Activated gamma-delta T cell treated with Interleukin-2 at 50 U/mL for 16 hours (primary cell): ENCODE measurements at places on chromosomes 6 and 20.

DNA sequence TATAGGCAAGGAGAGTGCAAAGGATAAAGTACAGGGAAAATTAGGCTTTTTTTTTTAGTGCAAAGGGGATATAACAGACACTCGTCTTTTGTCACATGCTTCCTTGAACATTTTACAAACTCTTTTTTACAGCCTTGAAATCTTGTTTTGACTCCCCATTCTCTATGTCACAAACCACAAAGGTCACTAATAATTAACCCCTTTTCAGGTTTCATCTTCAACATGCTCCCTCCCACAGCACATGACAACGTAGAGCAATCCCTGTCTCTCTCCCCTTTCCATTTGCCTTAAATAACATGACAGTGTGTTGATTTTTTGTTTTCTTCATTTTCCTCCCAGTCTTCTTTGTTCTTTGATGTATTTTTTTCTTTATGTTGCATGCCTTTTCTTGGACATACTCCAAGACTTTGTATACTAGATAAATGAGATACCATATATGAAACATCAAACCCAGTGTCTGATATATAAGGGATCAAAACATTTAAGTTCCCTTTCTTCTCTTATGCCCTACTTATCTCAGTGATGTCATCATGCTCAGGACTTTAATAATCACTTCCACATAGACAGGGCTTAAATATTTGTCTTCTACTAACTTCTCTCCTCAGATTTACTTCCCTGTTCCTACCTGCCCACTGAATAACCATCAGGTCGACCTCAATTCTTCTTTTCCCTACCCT is 378.7 kb upstream of the HSF2 start:
- no peak for DNase-seq

DNA sequence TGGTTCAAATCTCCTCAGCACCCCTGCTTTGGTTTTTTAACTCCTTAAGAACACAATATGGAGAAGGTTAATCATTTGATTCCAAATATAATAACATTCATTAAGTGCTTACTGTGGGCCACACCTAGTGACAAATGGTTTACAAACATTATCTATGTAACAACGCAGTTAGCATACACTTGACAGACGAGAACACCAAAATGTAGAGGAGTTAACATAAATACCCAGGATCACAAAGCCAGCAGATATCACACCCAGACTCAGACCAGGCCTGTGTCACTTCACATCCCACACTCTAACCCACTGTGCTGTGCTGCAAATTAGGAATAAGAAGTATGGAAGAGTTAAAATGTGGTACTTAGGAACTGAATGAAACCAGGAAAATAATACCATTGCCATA is 82.9 kb downstream of the AGPAT4 start:
- no peak for DNase-seq

GRCh38 chr6:117653949-117654348 is 21.3 kb upstream of the NUS1 start:
- DNase-seq, result no peak

- DNase-seq, result no peak
Measured at GRCh38 chr6:118974790-118975189, 39.8 kb upstream of the MCM9 start.

- DNase-seq, result no peak
Measured at GRCh38 chr20:3296261-3297078, 57.5 kb upstream of the SLC4A11 start.

- peak; percentile 61 for DNase-seq
Measured at GRCh38 chr20:63977739-63978276, 1.6 kb downstream of the SAMD10 start.

DNA sequence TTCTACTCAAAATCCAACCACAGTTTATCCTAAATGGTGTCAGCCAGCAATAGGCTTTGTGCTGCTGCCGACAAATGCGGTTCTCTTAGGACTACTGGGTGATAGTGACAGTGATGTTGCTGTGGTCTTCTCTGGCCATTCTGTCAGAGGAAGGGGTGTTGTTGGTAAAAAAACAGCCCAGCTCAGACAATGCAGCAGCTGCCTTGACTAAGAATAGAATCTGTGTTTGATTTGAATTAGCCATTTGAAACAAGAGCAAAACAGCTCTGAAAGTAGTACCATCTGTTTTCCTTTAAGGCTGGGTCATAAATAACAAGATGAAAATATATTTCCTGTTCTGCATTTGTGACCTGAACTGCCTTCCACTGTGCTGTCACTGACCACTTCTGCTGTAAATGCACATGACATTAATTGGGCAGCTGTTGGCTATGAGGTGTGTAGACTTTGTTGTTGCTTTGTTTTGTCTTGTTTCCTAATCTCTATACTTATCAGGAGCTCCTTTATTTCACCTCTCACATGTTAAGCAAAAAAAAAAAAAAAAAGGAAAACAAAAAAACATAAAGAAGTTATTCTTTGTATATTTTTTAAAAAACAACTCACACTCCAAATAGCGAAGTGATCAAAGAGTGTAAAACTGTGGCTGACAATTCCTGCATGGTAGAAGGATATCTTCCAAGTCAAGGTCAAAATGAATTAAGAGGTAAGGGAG is 497.8 kb upstream of the ARID1B start:
- DNase-seq, result no peak
